Stimulated activated CD4-positive, alpha-beta T cell treated with anti-CD3 and anti-CD28 coated beads, Interleukin-4, amount 100 ng/mL, for 24 hours (primary cell): ENCODE measurements at places on chromosomes 1 and 21.
A peak's percentile ranks its signal among the peaks of the same experiment; 100 is the strongest.

- no peak for DNase-seq
These were observed 34.9 kb downstream of the AHDC1 start for GRCh38 chr1:27569088-27569460.

DNA sequence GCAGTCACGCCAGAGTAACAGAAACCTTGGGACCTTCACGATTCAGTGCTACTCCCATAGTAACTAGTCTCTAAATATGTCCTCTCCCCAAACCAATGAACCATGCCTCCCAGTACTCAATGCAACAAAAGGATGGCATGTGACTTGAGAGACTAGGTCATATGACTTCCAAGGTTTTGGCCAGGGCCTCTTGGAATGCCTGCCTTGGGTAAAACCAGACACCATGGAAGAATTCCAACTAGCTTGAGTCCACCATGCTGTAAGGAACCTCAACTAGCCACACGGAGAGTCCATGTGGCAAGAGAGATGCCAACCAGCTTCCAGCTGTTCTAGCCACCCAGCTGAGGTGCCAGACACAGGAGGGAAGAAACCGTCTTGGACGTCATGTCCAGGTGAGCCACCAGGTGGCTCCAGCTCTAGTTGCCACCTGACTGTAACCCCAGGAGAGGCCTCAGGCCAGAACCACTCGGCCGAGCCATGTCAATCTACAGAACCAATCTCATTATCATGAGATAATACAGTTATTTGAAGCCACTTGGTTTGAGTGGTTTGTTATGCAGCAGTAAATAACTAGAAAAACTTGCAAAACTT is 115.0 kb downstream of the SYF2 start:
- no peak for DNase-seq

DNA sequence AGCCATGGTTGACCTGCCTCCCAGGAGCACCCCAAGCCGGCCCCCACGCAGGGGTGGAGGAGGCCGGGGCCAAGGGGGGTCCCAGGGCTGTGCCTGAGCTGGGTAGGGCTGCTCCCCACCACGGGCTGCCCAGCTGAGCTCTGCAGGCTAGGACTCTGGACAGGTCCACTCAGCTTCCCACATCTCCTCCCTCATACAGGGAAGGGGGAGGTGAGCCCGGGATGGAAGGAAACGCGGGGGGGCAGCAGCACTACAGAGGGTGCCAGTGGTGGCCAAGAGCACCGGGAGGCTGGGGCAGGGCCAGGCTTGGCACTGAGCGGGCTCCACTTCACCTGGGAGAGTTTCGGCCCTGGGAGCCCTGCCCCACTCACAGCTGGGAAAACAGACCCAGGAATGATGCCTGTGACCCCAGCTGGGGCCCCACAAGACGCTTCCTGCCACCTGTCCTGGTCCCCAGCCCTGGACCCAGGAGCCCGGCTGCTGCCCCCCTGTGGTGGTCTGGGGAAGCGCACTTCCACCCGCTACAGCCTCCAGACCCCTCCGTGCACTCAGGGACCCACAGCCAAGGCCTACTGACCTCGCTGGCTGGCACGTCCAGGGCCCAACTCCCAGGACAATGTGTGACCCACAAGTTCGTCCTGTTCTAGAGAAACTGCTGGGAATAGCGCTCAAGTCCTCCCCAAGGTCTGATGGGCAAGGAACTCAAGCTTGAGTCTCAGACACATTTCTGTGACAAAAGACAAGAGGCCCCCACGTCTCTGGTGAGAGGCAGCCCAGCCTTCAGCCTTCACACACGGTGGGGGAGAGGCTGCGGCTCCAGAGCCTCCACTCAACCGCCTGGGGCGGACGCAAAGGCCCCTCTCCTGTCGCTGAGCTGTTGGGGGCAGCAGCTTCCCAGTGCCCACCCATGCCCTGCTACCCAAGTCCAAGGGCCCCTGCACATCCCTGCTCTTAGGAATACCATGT is 3.0 kb downstream of the AURKAIP1 start:
- DNase-seq = peak; percentile 81

DNA sequence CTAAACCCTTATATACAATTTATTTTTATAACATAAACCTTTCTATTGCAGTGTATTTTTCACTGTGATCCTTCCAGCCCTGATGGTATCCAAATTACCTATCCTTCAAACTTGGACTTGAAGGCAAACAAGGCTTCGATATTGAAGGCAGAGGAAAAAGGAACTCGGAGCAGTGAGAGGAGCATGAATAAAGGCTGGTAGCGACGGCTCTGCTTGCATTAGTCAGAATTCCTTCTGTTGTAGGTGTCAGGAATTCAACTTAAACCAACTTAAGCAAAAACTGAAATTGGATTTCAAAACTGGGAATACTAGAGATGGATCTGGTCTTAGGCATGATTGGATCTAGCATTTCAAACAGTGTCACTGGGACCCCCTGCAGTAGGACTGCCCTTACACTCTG is 17.8 kb upstream of the SSX2IP start:
- DNase-seq = no peak

DNA sequence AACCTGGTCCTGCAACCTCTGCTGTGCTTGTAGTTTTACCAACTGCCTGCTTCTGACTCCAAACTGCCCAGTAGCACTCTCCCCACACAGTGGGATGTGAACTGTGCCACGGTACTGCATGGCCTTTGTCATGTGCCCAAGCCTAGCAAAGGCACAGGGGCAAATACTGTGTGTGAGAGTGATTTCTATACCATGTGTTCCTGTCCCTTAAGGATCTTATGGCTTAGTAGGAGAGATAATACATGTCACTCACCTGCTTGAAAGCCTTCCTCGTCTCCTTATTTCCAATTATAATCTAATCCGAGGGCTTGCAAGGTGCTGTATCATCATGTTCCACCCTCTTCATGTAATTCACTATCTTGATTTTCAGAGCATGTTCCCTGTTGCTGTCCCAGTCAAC is 51.3 kb downstream of the UBE4B start:
- DNase-seq = no peak

GRCh38 chr1:110425612-110426152 is 18.2 kb upstream of the LAMTOR5 start:
- no peak for DNase-seq

GRCh38 chr1:70084314-70084915 is 121.0 kb downstream of the LRRC40 start:
- no peak for DNase-seq

- no peak for DNase-seq
These were observed 200.8 kb upstream of the VAMP3 start for GRCh38 chr1:7570311-7570710.

DNA sequence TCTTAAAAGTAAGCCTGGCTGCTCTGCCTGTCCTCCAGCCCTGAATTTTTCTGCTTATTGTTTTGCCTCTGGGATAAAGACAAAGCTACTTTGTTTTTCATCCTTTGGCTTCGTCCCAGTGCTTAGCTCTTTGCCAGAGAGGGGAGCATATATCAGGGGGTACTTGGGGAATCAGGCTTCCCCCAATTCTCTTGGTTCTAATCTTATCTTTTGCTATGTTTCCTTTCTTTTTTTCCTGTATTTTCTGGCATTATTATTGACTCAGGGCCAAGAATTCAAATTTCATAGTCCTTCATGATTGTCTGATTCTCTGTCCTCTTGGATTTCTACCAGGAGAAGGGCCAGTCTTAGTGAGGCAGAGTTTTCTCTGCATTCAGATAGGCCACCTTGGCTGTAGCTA is 51.2 kb downstream of the GIPC2 start:
- DNase-seq = no peak
